ENCODE measurements at places on chromosomes 4 and X.

GRCh38 chr4:21697583-21697982 lies 251.0 kb downstream of the KCNIP4 start:
- no peak for DNase-seq

DNA sequence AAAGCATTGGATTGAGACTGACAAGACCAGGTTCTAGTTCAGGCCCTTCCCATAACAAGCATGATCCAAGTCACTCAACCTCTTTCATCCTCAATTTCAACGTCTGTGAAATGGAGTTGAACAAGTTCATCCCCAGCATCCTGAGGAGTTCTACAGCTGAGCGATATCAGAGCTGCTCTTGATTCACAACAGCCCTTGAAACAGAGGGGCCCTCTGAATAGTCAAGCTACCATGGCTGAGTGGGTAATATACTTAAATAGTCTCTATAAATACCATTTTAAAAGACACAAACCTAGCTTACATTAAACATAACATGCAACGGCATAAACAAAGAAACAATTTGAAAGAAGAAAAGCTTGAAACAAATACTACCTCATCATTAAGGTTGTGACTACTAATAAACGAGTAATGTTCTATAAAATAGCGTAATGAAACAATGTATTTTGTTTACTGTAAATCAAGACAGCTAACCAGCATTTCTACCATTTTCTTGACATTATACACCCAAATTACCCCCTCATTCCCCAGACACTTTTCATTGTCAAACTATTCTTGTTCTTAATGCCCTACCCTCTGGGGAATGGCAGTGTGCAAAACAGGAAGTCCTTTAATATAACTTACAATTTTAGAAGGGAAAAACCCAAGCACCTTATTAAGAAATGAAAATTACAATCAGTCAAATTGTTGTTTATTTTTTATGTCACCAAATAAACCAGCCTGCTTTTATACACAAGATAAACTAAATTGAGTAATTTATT lies 202.3 kb downstream of the PARM1 start:
- no peak for DNase-seq

- no peak for DNase-seq
These were observed 349.9 kb upstream of the KLF3 start for GRCh38 chr4:38313999-38314561.

DNA sequence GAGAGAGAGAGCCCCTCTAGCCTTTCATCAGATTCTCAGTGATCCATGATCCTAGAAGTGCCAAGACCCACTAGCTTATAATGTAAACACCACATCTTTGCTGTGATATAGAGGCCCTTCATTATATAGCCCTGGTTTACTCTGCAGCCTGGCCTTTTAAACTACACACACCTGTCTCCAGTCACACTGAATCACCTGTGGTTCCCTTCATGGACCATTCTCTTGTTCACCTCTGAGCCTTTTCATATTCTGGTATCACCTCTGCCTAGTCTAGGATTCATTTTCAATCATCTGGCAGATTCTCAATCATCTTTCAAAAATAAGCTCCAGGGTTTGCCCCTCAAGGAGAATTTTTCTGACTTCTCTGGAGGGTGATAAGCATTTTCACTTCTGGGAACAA lies 50.0 kb upstream of the CD40LG start:
- DNase-seq: no peak

GRCh38 chr4:80255329-80256095 lies 11.0 kb upstream of the FGF5 start:
- no peak for DNase-seq

- DNase-seq: no peak
These were observed 311.7 kb downstream of the FBXW7 start for GRCh38 chr4:152224223-152224622.

- no peak for DNase-seq
These were observed 28.2 kb downstream of the PNMA6E start for GRCh38 chrX:153372949-153373348.

DNA sequence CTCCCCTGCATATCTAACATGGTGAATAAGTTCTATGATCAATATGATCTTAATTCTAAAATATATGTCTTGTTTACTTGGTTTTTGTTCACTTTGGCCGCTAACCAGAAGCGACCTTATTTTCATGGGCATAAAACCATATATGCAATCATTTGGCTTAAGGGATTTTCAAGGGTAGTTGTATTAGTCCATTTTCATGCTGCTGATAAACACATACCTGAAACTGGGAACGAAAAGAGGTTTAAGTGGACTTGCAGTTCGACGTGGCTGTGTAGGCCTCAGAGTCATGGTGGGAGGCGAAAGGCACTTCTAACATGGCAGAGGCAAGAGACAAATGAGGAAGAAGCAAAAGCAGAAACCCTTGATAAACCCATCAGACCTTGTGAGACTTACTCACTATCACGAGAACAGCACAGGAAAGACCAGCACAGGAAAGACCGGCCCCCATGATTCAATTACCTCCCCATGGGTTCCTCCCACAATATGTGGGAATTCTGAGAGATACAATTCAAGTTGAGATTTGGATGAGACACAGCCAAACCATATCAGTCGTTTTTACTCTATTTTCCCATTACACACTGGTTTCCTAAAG lies 114.3 kb upstream of the CPEB2 start:
- DNase-seq: no peak

Data from posterior cingulate gyrus (tissue), 11 donors.